ENCODE measurements at places on chromosomes 11 and 22.

- no peak for DNase-seq
Measured at GRCh38 chr11:33086017-33086416, 46.6 kb downstream of the TCP11L1 start.

DNA sequence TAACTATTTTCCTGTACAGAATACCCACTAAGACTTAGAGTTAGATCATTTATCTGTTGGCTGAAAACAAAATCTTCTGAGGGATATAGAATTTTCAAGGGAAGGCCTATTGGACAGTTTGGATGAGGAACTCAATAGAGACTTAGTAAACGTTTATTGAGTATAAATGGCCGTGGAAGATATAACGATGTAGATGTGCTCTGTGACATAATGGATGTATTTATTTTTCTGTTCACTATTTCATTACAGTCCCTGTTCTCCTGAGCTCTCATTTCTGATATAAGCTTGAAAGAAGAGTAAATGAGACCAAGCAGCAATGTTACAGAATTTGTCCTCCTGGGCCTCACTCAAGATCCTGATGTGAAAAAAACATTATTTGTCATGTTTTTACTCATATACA lies at the start of gene OR4A16:
OR4A16 (plus strand) TSS at position 301 of the 400 bp plus-strand sequence; CDS start at position 301, 0 bp downstream.
- no peak for DNase-seq

DNA sequence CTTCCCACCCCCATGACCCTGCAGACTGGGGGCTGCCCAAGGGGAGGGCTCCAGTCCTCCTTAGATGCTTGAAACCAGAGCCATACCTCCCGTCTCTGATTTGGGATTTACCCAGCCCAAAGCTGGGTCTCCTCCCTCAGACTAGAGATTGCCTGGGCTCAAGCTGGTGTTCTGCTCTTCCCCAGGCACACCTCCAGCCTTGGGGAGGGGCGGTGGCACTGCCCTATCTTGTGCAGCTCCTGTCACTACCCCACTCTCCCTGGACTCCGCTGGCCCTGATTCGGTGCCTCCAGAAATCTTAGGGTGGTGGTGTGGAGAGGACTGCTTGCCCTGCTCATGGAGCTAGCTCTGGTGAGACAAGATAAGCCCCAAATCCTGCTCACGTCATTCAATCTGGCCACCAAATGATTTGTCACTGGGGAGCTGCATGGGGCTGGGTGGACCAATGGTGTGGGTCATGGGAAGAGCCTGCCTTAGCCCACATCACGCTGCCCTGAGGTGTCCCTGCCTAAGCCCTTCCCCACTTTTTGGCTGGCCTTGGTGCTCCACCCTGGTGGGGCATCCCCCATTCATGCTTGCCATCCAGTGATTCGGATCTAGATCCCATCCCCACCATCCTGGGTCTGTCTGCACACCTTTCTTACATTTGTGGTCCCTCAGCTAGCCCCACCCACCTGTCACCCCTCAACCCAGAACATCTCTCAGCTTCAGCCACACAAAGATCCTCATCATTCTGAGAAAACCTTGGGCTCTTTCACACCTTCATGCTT lies 87.7 kb downstream of the PDE2A start:
- no peak for DNase-seq

DNA sequence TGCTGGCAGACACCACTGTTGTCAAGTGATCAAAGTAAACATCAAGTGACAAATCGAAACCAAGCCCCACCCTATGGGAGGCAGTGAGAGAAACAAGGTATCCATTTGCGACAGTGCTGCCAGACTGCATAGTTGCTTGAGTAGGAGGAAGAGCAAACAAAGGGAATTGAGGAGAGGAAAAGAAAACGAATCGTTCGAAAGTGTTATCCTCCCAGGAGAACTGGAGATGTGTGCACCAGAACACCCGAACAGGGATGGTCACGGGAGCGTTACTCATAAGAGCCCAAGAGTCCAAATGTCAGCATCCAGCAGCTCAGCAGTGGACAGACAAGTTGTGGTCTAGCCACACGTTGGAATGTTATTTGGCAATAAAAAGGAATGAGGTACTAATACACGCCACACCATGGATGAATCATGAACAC lies 58.4 kb upstream of the NUP50 start:
- no peak for DNase-seq

DNA sequence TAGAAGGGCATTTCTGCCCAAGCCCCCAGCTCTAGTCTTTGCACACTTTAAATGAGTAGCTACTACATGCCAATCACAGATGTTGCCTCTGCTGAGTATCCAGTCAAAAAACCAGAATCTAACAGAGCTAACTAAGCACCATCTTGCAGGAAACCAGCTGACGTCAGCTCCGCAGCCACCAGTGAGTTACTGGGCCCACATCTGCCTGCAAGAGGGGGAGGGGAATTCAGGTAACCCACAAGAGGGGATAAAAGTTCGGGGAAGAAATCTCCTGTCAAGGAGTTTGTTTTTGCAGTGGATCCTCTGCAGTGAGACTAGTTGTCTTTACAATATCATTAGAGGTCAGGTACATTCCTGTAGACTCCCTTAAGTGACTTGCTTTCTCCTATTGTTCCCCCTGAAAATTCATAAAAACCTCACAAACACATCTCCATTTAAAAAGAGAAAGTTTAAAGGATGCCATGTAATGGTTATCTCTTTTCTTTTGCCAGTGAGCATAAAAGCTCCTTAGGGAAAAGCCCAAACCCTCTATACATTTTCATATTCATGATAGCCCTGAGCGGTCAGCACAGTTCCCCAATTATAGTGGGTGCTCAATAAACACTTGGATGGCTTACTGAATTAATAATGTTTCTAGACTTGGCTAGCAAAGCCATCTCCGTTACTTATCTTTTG lies 9.3 kb downstream of the CD44 start:
- DNase-seq, result no peak

- no peak for DNase-seq
Measured at GRCh38 chr22:21766691-21767462, 31.3 kb upstream of the YPEL1 start.

DNA sequence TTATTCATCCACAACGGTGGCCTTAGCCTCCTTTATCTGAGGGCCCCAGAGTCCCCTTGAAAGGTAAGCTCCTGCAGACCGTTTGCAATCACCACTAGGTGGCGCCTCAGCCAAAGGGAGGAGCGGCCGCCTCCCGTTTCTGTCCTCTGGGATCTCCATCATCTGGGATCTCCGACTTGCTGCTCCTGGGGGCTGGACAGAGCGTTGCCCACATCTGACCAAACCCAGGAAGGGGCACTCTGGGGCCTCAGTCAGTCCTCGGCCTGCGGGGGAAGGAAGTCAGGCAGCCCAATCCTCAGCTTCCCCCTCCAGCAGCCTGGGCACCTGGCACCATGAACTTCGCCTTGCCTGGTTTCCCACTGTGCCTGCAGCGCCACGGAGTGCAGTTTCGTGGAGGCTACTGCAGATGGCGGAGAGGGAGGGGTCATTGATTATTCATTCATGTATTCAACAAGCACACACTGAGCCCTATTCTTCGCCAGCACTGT lies 23.5 kb downstream of the TP53I11 start:
- peak; percentile 49 for DNase-seq

DNA sequence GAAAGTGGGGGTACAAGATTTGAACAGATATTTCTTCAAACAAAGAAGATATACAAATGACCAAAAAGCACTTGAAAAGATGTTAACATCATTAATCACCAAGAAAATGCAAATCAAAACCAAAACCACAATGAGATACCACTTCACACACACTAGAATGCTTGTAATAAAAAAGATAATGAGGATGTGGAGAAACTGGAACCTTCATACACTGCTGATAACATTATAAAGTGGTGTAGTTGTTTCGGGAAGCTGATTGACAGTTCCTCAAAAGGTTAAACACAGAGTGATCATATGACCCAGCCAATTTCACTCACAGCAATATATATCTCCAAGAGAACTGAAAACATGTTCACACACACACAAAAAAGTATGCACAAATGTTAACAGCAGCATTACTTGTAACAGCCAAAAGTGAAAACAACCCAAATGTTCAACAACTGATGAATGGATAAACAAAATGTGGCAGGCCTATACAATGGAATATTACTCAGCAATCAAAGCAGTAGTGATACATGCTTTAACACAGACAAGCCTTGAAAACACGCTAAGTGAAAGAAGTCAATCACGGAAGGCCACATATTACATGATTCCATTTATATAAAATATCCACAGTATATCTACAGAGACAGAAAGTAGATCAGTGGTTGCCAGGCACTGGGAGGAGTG lies 15.1 kb downstream of the PITPNB start:
- DNase-seq, result no peak

- no peak for DNase-seq
Measured at GRCh38 chr11:76723142-76723541, 52.6 kb upstream of the LRRC32 start.

GRCh38 chr11:104095791-104096190 lies 59.4 kb downstream of the DDI1 start:
- no peak for DNase-seq
